ENCODE measurements at places on chromosomes 11 and 22.

GRCh38 chr22:40368836-40369235, 1.6 kb upstream of the SGSM3 start:
- DNase-seq: no peak

GRCh38 chr11:1882265-1883238, 9.1 kb downstream of the PRR33 start:
- DNase-seq: peak; percentile 95

DNA sequence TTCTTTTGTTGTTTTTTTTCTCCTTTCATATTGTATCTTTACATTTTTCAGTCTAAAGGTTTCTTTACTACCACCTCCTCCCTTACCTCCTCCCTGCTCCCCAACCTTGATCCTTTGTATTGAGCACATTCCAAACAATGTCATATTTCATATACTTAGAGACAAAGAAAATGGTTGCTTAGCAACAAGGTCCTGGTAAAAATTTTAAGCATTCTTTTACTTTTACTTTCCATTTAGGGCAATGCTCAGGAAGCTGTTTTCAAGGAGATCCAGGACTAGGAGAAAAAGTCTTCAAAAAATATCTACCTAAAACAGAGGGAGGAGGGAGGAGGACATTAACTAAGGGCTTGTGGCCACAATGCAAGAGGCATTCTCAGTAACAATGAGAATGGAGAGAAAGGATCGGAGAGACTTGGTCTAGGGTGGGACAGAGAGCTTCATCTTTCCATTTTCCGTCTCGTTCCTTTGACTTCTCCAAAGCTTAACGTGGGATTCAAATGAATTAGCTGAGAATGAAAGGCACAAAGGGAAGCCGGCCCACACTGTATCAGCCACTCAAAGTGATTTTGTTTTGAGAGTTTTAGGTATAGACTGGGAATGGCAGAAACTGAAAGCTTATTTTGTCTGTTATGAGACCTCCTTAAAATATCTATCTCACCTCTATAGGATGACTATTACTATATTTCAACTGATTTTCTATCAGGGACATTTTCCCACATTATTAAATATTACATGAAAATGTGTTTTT, 455.7 kb downstream of the RAB38 start:
- no peak for DNase-seq

GRCh38 chr11:68177877-68178276, 35.2 kb downstream of the KMT5B start:
- DNase-seq: no peak

GRCh38 chr11:127193950-127194349, 193.4 kb upstream of the KIRREL3 start:
- no peak for DNase-seq

GRCh38 chr11:68714060-68714856, 29.9 kb downstream of the GAL start:
- DNase-seq: no peak

DNA sequence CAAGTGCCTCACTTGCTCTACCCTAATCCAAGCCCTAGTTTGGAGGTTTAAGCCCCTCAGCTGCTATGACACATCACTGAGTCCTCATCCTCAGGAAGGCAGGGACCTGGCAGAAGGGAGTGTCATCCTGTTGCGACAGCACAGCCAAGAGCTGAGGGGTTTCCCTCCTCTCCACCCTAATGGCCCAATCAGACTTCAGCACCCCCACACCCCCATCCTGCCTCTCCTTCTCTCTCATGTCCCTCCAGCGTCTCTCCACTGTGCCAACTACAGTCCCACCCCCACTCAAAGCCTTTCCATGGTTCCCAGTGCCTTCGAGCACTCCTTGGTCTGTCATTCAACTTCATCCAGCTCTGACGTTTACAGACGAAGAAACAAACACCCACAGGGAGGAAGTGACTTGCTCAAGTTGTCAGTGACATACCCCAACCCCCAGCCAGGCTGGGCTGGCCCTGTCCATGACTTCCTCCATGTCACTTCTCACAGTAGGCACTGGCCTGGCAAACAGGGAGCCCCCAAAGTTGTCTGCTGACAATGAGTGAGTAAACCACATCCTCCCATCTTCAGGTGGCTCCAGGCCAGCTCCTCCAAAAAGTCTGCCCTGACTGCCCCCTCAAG, 15.6 kb downstream of the ARAP1 start:
- no peak for DNase-seq

DNA sequence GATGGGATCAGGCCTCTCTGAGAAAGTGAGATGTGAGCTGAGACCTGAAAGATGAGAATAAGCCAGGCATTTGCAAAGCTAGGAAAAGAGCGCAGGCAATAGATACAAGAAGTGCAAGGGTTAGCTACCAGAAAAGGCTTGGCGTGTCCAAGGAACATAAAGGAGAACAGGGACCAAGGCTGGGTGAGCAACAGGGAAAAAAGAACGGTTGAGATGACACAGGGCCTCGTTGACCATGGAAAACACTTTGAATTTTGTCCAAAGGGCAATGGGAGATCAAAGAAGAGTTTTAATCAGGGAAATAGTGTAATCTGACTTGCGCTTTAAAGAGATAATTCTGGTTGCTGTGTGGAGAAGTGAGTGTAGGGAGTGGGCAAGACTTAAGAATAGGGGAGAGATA, 35.0 kb downstream of the RAB30 start:
- no peak for DNase-seq

DNA sequence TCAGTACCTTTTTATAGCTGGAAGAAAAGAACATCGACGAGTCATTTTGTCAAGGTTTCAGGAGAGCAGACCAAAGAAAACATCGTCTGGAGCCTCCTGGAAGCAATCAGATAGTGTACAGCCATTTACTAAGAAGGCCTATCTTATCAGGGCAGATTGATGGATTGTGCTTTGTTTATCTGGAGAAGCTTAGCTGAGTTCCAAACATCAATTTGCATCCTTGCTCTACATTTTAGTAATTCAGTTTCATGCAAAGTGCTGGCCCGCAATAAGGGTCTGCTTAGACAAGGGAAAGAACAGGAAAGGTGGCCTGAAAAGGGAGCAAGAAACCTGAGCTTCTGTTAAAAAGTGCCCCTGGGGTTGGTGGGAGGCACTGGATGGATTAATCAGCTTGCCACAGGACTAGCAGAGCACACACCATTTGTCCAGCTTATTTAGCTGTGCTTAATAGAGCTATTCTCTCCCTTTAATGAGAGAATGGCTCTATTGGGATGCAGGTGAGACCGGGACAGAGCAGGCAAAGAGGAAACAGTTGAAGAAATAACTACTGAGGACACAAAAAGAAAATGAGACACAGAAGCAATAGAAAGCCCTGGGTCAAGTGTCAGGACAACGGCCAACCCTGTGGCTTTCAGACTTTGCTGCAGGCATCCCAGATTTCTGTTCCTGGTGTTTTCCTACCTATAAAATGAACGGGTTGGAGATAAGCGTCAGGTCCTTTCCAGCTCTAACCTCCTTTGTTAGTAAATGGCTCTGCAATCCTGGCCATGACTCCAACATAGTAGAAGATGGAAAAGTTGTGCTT, 122.1 kb upstream of the TTC12 start:
- DNase-seq: no peak

GRCh38 chr11:71117311-71117710, 135.1 kb downstream of the SHANK2 start:
- no peak for DNase-seq

GRCh38 chr11:34640050-34640923, 19.4 kb downstream of the EHF start:
- DNase-seq: no peak

DNA sequence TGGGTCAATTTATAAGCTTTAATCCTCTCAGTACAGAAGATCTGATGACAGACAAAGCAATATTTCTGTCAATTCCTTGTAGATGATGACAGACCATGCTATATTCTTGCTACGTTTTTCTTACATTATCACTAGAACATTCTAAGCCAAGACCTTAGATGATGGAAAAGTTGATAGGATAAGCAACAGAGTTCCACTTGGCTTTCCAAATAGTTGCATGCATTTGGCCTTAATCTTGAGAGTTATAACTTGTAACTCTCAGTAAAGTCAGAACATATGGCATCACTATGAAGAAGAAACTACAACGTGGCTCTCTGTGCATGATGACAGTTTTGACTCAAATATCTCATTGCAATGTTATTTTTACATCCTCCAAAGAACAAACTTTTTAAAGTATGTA, 544.3 kb upstream of the LRRC4C start:
- DNase-seq: no peak

GRCh38 chr11:65431451-65432099, 9.0 kb downstream of the NEAT1 start:
- no peak for DNase-seq

DNA sequence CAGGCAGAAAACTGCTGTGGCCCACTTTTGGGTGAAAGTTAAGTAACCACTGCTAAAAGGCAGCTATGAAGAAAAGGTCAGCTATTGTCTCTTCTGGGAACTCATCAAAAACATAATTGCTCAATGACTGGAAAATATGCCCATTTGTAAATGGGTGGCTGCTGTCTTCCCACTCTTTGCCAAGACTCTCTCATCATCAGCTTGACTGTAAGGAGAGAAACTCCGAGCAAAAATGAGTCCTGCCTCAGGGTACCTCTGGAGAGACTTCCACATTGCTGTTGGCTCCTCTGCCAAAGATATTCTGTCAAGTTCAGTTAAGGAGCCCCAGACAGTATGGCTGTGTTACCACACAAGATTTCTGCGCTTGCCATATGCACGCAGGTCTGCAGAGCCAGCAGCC, 138.7 kb downstream of the BBOX1 start:
- no peak for DNase-seq

DNA sequence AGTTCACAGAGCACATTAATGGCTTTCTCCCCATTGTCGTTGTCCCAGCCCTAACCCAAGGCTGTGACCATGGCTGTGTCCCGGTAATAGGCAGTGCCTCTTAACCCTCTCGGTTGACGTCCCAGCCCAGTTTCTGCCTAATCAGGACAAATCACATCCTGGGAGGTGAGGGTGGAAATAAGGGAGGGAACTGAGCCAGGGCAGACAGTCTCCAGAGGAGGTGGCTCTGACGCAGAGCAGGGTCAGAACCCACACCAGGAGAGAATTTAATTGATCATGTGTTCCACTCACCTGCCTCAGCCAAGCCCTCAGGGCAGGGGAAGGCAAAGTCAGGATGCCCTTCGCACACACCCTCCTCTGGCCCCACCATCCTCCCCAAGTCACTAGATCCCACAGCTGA, 17.0 kb downstream of the SLC43A1 start:
- no peak for DNase-seq

- DNase-seq: peak; percentile 91
These were observed 66.5 kb downstream of the GGTLC2 start for GRCh38 chr22:22710719-22711531.

DNA sequence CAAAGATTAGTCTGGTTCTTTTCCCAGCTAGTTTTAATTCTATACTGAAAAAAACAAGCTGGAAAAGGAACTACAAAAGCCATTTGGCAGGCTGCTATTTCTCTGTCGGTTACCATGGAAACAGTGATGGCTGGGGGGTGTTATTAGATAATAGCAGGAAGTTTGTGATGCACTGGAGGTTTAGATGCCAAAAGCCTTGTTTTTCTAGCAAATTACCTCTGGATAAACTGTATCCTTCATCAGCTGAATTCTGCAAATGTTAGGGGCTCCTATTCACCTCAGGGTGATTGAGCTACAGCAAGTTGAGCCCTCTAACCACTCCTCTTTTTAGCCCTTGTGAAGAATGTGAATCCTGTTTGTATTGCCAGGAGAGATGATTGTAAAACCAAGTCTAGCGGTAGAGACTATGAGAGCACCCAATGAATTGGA, 25.2 kb downstream of the ALKBH3 start:
- DNase-seq: no peak

DNA sequence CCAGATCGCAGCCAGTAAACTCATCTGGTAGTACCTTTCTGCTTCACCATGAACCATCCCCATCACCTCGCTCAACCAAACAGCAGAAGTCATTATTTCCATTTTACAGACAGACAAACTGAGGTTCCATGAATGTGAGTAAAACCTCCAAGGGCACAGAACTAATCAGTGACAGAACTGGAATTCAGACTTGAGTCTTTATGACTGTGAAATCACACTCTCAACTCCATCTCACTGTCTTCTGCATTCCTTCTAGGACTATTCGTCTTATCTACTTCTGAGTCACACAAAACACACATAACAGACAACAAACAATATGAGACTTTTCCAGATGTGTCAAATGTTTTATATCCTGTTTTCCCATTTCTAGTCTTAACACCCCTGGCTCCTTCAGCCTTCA, 9.3 kb upstream of the NUP50 start:
- no peak for DNase-seq

DNA sequence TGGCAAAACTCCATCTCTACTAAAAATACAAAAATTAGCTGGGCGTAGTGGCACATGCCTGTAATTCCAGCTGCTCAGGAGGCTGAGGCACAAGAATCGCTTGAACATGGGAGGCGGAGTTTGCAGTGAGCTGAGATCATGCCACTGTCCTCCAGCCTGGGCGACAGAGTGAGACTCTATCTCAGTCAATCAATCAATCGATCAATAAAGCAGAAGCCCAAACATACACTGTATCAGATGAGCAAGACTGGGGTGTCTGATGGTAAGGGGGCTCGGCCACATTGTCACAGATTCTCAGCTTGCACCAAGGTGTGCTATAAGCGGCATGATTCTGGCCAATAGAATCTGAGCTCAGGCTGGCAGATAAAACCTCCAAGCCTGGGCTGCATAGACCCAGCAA, 261.1 kb downstream of the BUD13 start:
- peak; percentile 41 for DNase-seq

- no peak for DNase-seq
These were observed 424.4 kb upstream of the CCDC179 start for GRCh38 chr11:23284631-23285030.

DNA sequence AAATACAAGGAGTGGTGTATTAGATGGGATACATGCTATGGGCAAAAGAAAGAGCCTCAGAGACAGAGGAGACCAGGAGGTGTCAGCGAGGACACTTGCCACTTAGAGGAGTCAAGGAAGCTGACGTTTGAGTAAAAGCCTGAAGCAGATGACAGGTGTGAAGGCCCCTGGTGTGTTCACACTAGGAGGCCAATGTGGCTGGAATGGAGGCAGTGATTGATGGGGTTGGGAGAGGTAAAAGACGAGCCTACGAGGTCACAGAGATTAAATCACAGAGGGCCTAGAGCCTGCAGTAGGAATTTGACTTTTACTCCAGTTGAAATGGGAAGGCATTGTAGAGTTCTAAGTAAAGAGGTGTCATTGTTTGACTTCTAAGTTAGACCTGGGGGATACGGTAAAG, 12.0 kb upstream of the GDPD5 start:
- DNase-seq: no peak

GRCh38 chr22:46092670-46093410, 57.5 kb upstream of the PPARA start:
- no peak for DNase-seq

GRCh38 chr11:27209562-27210005, 153.4 kb downstream of the CCDC34 start:
- DNase-seq: no peak

GRCh38 chr11:2590965-2591754, 108.6 kb downstream of the KCNQ1OT1 start:
- DNase-seq: no peak

- no peak for DNase-seq
These were observed 24.9 kb downstream of the SLC43A1 start for GRCh38 chr11:57490456-57491248.

- DNase-seq: peak; percentile 88
These were observed 2.7 kb upstream of the PPARA start for GRCh38 chr22:46147471-46148267.

- no peak for DNase-seq
These were observed 13.7 kb downstream of the AMOTL1 start for GRCh38 chr11:94781837-94782236.

Data from mesenteric fat pad (tissue), 1 donor.